Common myeloid progenitor, CD34-positive (primary cell): ENCODE measurements at places on chromosomes 16 and 17.

GRCh38 chr16:86375364-86375763, 135.0 kb upstream of the FOXF1 start:
- DNase-seq: no peak

GRCh38 chr17:42354956-42355843, 33.0 kb downstream of the STAT3 start:
- no peak for DNase-seq

GRCh38 chr16:82005027-82005830, 6.0 kb downstream of the SDR42E1 start:
- DNase-seq: no peak

DNA sequence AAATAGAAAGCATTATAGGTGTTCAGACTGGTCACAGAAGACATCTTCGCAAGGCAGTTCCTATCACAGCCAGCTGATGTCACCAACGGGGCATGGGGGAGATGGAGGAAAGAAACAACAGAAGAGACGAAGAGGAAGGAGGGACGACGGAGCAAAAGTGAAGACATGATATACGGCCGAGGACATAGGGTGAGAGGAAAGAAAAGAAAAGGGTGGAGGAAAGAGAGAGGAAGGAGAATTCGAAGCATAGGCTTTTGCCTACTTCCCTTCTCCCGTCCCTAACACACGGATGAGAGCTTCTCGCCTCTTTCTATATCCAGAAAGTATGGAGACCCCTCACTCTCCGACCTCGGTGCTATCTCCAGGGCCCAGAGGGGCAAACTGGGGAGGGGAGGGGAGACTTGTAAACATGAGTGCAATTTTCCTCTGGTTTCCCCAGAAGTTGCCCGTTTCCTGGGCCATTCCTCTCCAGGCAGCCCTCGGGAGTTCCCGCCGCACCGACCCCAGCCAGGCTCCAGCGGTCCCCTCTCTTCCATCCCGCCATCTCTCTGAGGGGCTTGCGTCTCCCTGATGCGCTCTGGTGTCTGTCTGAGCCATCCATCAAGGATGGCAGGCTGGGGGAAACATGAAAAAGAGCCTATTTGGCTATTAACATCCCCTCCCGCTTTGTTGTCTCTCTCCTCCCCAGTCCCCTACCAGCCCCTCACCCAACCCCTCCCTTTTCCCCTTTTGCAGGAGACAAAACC, 26.0 kb downstream of the COPZ2 start:
- DNase-seq: peak; percentile 40

- no peak for DNase-seq
Observed at GRCh38 chr17:18949566-18949965, 2.4 kb upstream of the SLC5A10 start.

DNA sequence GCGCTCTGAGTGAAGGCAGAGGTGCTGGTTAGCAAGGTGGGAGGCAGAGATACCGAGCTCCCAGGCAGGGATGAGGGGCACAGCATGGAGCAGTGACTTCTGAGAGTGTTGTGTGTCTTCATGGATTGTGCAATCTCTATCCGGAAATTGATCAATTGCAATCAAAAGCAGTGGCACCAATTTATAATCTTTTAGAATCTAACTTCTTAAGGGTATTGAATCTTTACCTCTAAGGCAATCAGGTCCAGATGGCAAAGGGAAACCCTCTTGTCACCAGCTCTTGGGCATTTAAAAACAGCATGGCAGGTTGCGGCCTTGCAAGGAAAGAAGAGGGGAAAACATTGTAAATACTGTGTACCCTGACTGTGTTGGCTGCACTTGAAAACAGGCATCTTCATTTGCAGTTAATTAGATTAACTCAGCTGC, 58.0 kb upstream of the MRTFB start:
- no peak for DNase-seq

DNA sequence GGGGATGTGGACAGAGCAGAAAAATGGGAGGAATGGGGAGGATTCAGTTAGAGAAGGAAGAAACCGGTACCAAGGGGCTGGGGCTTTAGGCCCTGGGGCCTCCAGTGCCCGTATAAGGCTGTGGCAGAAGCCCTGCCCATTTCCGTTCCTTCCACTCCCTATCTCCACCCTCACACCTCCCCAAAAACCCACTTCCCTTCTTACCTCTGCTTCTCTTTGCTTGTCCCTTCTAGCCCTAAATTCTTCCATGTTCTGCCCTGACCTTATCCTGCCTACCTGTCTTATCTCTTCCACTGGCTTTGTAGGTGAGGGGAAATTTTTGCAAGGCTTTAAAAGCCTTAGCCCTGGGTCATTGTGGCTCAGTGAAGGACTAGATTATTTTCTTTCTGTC, 4.1 kb downstream of the RNF167 start:
- peak; percentile 73 for DNase-seq

DNA sequence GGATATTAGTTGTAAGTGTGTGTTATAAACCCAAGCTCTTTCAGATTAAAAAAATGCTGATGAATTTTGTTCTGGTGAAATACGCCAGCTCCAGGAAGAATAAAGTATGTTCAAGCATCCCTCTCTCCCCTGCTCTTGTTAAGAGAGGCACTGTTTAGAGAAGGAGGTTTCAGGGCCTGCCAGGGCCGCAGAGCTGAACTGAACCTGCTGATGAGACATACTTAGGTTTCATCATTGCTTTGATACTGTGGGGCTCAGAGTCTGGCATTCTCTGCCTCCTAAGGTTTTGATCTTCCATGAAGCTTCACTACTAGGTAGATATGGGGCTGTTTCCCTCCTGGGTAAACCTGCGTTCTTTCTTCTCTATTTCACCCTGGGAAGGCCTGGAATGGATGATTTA, 175.3 kb upstream of the FAM20A start:
- DNase-seq: no peak

DNA sequence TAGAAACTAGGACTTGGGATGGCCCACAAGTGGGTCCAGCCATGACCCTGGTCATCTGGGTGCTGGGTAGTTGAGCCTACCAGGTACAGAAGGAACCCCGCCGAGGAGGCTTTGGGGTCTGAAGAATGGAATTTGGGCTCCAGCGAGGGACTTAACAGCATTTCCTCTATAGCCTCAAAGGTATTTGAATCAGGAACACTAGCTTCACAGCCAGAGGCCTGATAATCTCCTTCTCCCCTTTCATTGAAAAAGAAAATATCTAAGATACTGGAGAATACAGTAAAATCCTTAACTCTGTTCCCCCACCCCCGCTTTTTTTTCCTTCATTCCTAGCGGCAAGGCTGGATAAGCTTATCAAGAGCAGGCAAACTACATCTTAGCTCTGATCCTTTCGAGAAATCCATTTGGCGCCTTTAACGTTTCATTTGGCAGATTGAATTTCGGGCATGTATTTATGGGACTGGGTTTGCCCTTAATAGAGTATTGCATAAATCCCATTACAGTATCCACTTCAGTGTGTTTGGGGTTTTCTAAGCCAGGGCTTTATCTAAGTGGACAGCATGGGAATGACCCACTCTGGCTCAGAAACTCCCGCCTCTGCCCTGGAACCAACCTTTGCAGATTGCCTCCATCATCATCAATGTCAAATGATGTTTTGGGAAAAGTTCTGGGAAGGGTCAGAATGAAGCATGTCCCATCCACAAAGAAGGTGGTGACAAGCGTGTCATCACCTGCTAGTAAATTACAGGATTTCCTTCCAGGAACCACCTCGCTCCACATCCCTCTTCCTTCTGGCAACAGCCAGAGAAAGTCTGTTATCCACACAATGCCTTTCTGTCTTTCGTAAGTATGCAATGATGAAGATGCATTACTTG, 36.9 kb downstream of the XYLT1 start:
- DNase-seq: no peak

DNA sequence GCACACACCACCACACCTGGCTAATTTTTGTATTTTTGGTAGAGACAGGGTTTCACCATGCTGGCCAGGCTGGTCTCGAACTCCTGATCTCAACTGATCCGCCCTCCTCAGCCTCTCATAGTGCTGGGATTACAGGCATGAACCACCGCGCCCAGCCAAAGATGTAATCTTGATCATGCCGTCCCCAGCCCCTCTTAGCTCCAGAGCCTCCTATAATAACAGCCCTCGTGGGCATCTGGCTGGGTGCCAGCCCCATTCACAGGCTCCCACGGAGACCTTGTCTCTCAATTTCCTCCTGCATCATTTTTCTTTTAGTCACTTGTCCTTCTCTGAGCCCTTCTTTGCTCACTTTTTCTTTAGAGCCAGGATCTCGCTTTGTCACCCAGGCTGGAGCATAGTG, 94.2 kb downstream of the KATNIP start:
- DNase-seq: no peak

DNA sequence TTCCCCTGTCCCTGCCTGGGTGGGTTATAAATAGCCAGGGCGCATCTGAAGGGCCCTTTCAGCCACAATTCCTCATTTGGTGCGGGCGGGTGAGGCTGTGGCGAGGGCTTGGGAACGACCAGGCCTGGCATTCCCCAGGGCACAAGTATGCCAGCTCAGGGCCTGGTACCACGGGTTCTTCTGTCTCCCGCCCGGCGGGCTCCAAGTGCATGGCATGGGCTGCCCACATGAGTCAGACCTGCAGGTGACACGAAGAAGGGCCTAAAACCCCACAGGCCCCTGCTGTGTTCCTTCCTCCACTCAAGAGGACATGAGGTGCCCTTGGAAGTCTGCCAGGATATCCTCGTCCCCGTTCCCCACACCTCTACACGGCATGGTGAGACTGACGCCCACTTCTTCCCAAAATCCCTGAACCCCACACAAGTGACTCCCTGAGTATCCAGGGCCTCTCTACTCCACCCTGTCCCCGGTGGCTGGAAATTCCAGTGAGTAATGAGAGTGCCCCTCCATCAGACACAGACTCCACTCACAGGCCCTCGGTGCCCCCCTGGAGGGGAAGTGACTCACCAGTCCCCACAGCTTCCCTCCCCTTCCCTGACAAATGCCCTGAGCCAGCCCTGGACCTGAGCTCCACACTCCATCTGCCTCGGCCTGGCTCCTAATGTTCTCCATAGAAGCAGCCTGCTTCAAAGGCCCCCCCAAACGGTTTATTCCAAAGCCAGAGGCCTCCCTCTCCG, 68.8 kb downstream of the ABR start:
- DNase-seq: peak; percentile 82
